ENCODE measurements at places on chromosomes 2 and 18.

DNA sequence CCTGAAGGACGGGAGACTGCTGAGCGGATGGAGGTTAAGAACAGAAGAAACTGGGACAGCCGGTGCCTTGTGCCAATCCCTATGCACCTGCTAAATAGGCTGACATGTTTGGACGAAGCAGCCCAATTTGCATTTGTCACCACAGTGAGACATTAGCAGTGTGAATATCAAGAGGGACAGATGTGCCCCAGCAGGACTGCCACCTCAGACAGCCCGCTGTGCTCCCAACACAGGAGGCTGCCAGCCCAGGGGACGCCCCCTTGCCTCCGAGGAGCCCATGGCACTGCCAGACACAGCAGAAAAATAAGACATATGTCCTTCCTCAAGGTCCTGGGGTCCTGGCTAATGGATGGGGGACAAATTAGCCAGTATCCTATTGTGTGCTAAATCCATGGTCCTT lies 306.7 kb upstream of the POU3F3 start:
- no peak for DNase-seq

GRCh38 chr2:45692566-45692965 lies 41.1 kb downstream of the PRKCE start:
- no peak for DNase-seq

- no peak for DNase-seq
These were observed 1.4 kb downstream of the FZD5 start for GRCh38 chr2:207768168-207768865.

GRCh38 chr2:72131916-72132841 lies 15.5 kb downstream of the CYP26B1 start:
- DNase-seq: no peak

DNA sequence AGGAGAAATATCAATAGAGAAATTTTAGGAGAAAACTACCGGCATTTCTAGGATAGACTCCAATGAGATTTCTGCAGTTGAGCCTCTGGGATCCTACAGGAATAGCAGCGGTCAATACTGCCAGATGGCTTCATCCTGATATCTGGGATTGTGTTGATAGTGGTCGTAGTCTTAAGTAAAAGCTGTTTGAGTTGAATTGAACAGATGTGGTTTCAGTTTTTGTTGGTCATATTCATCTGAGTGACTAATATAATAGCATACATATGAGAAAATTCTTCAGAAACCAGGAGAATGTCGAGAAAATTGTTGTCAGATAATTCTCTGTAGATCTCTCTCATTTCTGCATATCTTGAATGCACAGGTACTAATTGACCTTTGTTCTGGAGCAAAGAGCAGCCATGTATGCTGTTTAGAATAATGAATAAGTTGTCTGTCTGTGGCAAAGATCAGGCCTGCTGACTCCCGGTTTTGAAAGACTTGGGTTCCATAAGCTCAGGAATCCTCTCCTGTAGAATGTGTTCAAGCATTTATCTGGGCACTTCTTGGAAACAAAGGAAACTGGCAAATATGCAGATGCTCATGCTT lies 288.1 kb downstream of the TMX3 start:
- DNase-seq: peak; percentile 56

- no peak for DNase-seq
These were observed 143.2 kb upstream of the KYNU start for GRCh38 chr2:142734231-142734630.

GRCh38 chr18:3966642-3967358 lies 488.3 kb downstream of the DLGAP1 start:
- peak; percentile 35 for DNase-seq

- DNase-seq: no peak
These were observed 28.3 kb upstream of the GYPC start for GRCh38 chr2:126627643-126628042.

- DNase-seq: peak; percentile 47
These were observed 80.6 kb downstream of the EML6 start for GRCh38 chr2:54803783-54804751.

DNA sequence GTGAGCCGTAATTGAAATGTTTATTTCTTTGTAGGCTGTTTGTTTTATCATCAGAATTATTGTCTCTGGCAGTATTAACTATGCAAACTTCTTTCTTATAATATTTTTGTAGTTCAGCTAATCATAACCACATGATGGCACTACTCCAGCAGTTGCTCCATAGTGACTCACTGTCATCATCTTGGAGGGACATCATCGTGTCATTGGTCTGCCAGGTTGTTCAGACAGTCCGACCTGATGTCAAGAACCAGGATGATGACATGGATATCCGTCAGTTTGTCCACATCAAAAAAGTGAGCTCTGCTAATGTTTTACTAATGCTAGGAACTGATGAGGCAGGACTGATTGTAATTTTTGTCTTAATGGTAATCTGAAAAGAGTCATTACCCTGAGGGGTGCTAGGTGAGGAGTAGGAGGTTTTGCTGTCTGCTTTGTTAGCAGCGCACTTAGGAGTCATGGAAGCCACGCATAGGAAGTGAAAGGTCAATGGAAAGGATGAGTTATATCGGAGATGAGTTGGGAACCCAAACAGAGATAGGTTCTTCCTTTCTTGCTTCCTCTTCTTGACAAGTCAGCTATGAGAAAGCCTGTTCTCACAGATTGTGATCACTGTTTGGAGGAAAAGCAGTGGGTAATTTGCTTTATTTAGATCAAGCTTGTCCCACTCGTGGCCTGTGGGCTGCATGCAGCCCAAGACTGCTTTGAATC lies 49.2 kb downstream of the PIKFYVE start:
- DNase-seq: peak; percentile 29

GRCh38 chr2:230938516-230939065 lies 13.5 kb upstream of the GPR55 start:
- no peak for DNase-seq

GRCh38 chr2:98465456-98466226 lies 21.0 kb downstream of the INPP4A start:
- peak; percentile 63 for DNase-seq

DNA sequence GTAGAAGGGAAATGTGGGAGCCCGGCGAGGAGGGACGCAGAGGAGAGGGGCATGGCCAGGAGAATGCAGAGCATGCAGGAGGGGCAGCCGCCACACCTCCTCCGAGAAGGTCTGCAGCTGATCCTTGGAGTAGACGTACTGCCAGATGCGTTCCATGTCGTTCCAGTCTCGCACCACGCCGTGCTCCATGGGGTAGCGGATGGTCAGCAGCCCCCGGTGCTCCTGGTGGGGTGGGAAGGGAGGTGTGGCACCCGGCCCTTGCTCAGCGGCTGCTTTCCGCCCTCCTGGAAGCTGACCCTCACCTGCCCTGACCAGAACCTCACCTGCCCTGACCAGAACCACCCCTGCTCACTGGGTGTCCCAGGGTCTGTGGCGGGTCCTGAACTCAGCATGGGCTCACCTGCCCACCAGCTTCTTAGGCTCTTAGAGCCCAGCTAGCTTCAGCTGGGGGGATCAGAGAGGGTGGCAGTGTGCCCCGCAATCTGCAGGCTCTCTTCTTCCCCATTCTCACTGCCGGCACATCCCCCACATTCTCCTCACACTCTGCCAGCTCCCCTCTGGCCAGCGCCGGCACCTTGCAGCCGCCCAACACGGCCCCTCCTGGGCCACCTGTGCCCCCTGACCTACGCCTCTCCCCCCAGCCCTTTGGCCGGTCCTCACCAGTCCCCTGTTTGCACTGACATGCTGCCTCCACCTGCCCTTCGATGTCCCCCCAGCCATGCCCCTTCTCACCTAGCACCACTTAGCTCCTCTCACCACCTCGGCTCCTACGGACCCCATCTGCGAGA lies 4.4 kb downstream of the ACTR1B start:
- no peak for DNase-seq

GRCh38 chr2:74233648-74234047 lies 35.2 kb downstream of the MTHFD2 start:
- no peak for DNase-seq

DNA sequence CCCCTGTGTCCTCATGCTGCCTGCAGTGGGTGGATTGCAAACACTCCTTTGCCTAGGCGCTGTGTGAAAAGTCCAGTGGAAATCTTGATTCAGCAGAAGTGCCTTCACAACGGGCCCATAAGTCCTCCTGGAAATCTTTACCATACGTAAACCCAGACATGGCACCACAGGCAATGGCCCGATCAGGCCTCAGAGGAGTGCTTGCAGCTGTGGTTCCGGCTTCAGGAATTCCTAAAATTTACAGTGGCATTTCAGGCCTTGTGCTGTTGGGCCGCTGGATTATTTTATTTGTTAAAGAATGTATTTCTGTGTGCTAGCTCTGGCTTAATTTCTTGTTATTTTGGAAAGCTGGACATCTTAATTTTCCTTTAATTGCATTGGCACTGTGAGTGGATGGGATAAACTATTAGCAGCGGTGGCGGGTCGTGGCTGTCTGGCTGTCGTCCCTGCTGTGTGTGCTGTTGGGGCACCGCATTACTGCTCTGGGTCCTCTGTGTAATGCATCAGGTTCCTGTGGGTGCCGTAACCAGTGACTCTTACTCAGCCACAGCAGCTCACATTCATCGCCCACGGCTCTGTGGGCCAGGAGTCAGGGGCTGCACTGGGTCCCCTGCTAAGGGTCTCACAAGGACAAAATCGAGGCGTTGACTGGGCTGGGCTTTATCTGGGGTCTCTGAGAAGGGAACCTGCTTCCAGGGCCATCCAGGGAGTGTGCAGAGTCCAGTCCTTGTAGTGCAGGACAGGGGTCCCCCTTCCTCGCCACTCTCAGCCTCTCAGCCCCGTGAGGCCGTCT lies 73.1 kb downstream of the RTP5 start:
- DNase-seq: no peak

GRCh38 chr2:101185085-101185484 lies 33.9 kb upstream of the TBC1D8 start:
- no peak for DNase-seq

GRCh38 chr2:234649951-234650350 lies 153.1 kb upstream of the ARL4C start:
- DNase-seq: no peak

GRCh38 chr2:29281086-29281915 lies 166.1 kb downstream of the CLIP4 start:
- DNase-seq: peak; percentile 56

GRCh38 chr18:22822841-22823508 lies 110.2 kb upstream of the RBBP8 start:
- no peak for DNase-seq

GRCh38 chr2:25819597-25820039 lies 58.7 kb downstream of the ASXL2 start:
- DNase-seq: no peak

GRCh38 chr2:167758292-167758691 lies 489.1 kb downstream of the STK39 start:
- no peak for DNase-seq

- no peak for DNase-seq
These were observed 625.3 kb upstream of the LRRTM4 start for GRCh38 chr2:78147466-78147865.

GRCh38 chr18:23135550-23136325 lies 453 bp downstream of the CABLES1 start:
- DNase-seq: peak; percentile 44

- DNase-seq: no peak
These were observed 515.2 kb downstream of the ZEB2 start for GRCh38 chr2:144004742-144005141.

DNA sequence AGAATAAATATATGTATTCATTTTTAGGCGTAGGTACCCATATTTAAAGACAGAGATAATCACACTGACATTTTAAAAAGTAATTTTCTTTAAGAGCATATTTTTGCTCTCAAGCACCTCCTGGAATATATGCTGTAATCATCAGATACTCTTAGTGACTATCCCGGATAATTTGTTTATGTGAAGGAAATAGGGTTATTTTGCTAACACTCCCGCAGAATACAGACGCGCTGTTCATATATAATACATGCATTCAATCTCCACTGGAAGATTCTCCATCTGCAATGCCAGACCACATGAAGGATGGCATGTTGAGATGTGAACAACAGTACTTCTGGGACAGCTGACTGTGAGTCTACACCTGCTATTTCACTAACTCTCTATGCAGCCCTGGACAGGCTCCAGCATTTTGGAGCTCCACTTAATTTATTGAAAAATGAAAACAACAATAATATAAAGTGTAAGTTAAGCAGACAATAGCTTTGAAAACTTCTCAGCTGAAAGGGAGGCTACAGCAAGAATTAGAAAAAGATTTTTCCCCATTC lies 430.6 kb downstream of the TMX3 start:
- DNase-seq: no peak

GRCh38 chr2:1620081-1620480 lies 124.2 kb downstream of the PXDN start:
- no peak for DNase-seq

DNA sequence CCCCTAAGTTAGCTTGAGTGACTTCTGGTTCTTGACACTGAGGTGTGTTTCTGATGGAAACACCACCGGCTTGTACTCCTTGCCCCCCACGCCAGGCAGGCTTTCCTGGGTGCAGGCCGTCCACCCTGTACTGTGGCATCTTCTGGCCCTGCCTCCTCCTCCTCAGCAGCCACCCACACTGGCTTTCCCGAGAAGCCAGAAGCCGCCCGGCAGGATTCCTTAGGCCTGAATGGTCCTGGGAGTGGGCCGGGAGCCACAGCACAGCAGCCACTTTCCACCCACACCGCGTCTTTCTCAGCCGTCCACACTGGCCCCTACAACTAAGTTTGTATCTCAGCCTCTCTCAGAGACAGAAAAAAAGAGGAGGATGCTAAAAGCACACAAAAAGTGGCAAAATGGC lies 2.1 kb upstream of the HSBP1L1 start:
- no peak for DNase-seq

DNA sequence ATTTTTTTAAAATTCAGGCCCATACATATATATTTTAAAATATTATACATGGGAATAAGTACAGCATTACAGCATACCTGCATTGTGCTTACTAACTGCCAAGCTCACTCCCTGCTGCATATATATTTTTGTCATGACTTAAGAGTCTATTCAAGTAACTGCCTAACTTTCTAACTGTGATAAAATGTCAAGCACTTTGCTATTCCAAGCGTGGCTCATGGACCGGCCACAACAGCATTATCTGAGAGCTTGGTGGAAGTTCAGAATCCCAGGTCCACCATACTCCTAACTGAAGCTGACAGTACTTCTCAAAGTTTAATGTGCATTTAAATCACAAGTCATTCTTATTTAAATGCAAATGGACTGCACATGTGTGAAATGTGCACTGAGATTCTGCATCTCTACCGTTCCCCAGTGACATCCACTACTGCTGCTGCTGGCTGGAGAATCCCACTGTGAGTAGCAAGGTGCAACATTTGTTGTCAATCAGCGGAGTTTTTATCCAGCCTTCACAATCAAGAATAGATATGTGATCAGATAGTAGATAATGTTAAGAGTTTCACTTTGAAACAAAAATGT lies 79.1 kb downstream of the DYM start:
- DNase-seq: no peak

DNA sequence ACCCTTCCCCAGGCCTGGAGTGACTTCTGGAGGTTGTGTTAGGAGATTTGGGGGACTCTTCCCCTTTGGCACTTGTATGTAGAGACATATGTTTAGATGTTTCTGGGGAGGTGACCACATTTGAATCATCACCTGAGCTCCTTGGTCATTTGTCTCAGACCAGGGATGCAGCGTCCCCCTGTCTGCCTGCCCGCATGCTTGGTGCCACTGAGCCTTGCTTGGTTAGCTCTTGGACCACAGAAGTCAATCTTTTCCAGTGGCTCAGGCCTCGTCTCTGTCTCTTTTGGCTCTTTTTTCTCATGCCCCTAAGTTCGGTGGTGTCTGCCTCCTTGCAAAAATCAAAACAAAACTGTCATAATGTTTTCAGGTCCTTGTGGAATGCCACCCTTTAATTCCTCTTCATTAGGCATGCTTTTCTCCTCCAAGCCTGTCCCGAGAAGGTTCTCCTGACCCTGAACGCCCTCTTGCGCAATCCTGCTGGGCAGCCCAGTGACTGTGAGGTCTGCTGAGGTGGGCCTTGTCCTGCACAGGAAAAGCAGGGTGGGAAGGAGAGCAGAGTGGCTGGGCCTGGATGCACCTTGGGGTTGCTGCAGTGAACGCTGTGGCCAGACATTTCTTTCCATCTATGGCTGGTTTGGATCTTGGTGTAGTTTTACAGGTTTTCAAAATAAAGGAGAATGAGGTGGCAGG lies 24.9 kb downstream of the GLI2 start:
- DNase-seq: no peak

All from fibroblast of skin of abdomen (primary cell).